PC-3 (cell line): ENCODE measurements at places on chromosomes 4 and X.

- no peak for DNase-seq
Measured at GRCh38 chr4:105305019-105305836, 158.6 kb downstream of the TET2 start.

DNA sequence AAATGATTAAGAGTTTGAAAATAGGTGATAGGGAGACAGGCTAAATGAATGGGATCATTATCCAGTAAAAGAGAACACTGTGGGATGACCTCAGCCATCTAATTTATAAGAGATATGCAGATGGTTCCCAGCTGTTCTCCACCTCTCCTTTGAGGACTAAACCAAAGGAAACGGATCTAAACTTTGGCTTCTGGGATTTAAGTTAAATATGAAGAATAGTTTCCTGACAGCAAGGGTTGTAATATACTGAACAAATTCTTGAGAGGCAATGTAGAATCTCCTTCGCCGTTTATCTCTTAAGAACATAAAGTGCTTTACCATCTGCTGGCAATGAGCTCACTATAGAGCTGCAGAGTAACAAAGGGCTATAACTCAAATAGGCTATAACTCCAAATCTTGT, 35.4 kb upstream of the HPGDS start:
- no peak for DNase-seq

DNA sequence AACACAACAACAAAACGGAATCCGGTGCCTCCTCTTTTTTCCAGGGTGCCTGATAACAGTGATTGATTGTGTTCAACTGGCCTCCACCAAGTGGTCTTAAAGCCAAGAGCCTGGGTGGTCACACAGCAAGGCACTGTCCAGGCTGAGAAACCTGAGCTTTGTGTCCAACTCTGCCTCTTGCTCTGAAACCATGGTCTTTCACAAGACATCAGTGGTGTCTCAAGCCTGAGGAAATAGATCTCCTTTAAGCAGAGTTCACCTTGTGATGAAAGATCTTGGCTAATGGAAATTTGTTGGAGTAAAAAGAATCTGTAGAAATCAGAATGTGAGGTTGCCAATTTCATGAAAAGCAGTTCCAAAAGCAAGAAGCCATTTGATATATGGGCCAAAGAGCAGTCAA, 47.3 kb upstream of the ACSL1 start:
- no peak for DNase-seq

DNA sequence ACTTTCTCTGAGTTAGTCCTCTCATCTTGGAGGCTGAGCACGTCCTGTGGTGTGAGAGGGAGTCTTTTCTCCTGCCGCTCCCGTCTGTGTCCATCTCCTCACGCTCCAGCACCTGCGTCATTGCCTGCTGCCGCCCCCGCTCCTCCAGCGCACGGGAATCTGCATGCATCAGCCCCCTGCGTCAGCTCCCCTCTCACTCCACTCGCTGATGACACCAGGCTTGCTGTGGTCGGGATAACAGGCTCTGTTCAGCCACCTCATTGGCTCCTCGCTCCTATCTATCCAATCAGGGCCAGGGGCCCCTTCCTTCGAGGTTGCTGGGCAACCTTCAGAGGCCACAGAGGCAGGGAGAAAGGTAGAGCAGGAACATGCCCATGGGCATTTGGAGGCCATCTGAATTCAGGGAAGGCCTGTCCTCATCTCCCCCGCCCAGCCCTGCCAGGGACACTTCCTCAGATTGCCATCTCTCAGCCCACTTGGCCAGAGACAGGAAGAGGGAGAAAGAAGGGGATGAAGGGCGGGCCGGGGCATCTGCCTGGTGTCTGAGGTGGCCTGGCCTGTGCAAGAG, 9.3 kb downstream of the ZNF185 start:
- no peak for DNase-seq

- DNase-seq: no peak
Measured at GRCh38 chr4:4871242-4871572, 11.7 kb downstream of the MSX1 start.

GRCh38 chrX:48997455-48997854, 4.6 kb downstream of the GRIPAP1 start:
- no peak for DNase-seq

- no peak for DNase-seq
Measured at GRCh38 chrX:14497184-14497666, 32.1 kb upstream of the GLRA2 start.

GRCh38 chrX:18676470-18676869, 4.6 kb upstream of the RS1 start:
- no peak for DNase-seq

DNA sequence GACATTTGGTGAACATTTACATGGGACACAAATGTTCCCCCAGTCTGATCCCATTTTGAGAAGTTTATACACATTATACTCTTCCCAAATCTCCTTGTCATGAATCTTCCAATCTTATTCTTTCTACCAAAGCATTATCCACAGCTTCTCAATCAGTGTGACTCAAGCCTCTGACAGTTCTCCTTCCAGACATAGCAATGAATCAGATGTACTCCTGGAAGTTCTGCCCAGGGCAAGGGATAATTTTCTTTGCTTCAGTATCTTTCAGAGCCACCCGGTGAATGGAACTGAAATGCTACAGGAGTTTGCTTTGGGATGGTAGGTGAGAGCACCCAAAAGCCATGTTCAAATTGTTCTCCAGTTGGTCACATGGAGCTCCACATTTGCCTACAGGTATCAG, 145.5 kb downstream of the ANXA5 start:
- no peak for DNase-seq

DNA sequence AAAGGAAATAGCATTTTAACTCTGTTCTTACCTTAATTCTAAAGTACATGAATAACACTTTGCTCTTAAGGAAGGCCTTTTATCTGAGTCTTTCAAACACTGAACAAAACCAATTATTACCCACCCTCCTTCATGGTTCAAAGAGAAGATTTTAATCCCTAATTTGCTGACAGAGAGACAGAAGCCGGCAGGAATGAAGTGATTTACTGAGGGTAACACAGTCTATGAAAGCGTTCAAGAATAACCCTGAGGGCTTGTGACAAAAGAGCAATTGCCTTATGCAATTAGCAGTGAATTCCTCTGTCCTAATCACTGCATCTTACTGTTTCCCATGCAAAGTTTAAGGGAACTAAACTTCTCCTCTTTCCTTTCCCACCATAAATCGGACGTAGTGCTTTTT, 144.1 kb downstream of the PACRGL start:
- DNase-seq: no peak
